ENCODE measurements at places on chromosomes 7 and 10.

DNA sequence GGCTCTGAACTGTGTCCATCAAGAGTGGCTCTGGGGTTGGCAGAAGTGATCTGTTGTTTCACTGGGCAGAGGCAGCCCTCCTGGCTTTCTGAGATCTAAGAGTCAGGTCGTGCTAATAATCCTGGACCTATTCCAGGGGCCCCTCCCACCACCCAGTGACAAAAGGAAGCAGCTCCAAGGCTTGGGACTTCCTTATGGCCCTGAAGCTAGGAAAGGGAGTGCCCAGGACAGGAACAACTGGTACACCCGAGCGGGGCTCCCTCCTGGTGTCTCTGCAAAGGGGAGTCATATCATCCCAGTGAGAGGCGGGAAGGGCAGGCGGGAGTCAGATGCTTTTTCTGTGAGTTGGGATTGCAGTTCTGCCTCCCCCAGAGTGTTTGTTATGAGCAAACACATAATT lies 32.3 kb downstream of the RPS24 start:
- DNase-seq, result peak; percentile 88

- no peak for DNase-seq
These were observed 574.4 kb downstream of the TNS3 start for GRCh38 chr7:47007471-47007870.

- peak; percentile 75 for DNase-seq
These were observed at the start of gene EPHA1 for GRCh38 chr7:143408686-143409561. EPHA1 (minus strand) TSS chr7:143408856; CDS start chr7:143408805, 51 bp downstream.

DNA sequence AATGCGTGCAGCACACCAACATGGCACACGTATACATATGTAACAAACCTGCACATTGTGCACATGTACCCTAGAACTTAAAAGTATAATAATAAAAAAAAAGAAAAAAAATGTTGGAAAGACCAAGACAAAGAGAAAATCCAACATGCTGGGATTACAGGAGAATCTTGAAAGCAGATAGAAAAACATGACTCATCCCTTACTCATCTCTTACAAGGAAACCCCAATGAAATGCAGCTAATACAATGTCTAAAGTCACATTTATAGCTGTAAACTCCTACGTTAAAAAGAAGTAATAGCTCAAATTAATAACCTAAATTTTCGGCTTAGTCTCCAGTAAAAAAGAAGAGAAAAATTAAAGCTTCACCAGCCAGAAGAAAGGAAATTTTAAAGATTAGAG lies 47.5 kb upstream of the DGKB start:
- DNase-seq, result no peak

DNA sequence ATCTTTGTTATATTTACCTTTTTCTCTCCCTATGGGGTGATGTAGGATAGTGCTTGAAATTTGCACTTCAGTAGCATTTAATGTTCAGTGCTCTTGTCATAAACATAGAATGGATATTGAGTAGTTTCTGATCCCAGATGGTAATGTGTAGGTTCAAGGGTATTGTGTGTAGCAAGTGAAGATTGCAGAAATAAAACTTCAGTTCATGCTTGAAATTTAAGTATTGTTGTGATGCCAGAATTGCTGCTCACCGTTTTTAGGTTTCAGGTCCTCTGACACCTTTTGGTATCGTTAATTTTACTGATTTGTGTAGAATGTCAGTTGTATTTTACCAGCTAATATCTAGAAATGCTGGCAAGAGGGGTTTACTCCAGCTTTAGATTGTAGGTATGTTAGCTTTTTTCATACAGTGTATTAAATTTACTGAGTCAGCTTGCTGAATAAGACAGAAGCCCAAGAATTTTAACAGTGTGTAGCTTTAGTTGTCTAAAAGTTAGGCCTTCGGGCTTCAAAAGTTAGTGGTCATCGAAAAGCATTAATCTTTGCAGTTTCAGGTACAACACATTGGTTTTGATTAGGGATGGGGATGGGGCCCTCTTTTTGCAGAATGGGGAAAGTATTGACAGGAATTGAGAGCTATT lies 1.9 kb downstream of the PTEN start:
- DNase-seq, result no peak

GRCh38 chr7:10121631-10122030 lies 852.0 kb upstream of the PHF14 start:
- no peak for DNase-seq

GRCh38 chr10:98131619-98132018 lies 2.8 kb upstream of the R3HCC1L start:
- DNase-seq, result no peak

- DNase-seq, result peak; percentile 40
These were observed 442.1 kb upstream of the C7orf33 start for GRCh38 chr7:148148456-148148855.

GRCh38 chr7:768881-769504 lies 41.9 kb upstream of the PRKAR1B start:
- no peak for DNase-seq

GRCh38 chr10:16341637-16342036 lies 95.2 kb upstream of the PTER start:
- DNase-seq, result no peak

- DNase-seq, result no peak
These were observed 8.9 kb downstream of the GIGYF1 start for GRCh38 chr7:100685049-100685605.
